Occipital lobe (tissue), 3 donors: ENCODE measurements at places on chromosomes 6 and 20. TPM values are rescaled to one million over a fixed set of nuclear protein-coding genes. Genes with fewer than 3 reads are reported as not detected.

The WFDC12 gene
- not detected for total RNA-seq

DNA sequence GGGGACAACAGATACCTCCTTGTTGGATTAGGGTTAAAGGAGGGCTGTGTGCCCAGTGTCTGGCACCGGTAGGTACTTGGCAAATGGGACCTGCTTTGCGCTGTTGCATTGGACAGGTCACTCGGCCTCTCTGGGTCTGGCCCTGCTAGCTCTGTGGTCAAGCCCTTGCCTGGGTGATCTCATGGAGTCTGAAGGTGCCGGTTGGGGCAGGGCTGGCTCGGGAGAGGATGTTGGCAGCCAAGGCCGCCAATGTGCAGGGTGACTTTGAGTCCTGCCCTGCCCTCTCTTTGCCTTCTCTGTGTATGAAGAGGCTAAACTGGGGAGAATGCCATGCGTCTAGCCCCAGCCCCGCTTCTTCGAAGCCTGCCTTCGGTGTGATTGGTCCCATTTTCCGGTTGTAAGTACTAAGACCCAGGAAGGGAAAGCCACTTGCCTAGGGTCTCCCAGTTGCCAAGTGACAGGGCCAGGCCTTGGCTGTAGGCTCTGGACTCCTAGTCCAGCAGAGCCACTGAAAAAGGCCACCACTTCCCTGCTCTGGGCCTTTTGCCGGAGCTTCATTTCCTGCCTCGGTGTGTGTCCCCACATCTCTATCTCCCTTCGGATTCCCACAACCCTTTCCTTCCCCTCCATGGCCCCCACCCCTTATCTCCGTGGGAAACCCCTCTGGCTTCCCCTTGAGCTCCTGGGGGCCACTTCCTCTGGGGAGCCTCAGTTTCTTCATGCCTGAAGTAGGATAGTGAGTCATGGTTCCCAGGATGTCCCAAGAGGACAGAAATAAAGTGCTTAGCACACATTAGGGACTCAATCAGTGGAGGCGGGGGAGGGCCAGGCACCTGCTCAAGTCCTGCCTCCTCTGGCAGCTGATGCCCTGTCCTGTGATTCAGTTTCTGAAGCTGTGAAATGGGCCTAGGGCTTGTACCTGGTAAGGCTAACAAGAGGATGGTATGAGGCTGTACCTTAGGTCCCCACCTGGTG, 3.9 kb downstream of the SRC start:
- DNase-seq = no peak

The SLC22A7 gene
- total RNA-seq = 0.31 TPM

GRCh38 chr20:63448031-63448430, 24.4 kb downstream of the KCNQ2 start:
- DNase-seq = peak; percentile 35

DNA sequence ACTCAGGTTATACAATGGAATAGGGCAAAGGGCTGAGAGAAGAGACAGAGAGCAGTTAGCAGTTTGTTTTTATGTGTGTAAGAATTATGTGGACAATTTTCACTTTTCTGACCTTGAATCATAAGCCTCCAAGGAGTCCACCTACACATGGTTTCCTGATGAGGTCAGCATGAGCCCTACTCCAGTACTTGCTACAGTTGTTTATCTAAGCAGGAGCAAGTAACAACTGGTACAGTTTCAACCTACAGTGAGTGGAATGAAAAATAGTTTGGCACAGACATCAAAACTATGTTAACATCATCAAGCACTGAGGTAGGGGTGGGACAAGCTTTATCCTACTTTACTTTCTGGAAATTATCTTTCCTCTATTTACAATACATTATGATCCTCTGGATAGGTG, 426.7 kb upstream of the ID4 start:
- no peak for DNase-seq
